Esophagus squamous epithelium (tissue), 5 donors: ENCODE measurements at places on chromosomes 12 and 14.

DNA sequence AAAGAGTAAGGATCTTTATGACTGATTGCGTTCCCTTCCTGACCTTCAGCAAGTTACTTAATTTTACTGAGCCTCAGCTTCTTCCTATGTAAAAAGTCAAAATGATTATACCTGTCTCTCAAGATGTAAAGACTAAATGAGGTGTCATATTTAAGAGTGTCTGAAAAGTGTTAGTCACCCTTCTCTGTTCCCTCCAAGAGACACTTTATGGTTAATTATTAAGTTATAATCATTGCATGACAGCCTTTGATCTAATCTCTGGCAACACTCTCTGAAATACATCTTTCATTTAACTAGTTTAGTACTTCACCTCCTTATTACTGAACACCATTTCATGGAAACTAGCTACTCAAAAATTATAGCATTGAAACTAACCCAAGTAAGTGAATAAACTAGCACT, 54.8 kb downstream of the BMAL2 start:
- DNase-seq, result no peak

DNA sequence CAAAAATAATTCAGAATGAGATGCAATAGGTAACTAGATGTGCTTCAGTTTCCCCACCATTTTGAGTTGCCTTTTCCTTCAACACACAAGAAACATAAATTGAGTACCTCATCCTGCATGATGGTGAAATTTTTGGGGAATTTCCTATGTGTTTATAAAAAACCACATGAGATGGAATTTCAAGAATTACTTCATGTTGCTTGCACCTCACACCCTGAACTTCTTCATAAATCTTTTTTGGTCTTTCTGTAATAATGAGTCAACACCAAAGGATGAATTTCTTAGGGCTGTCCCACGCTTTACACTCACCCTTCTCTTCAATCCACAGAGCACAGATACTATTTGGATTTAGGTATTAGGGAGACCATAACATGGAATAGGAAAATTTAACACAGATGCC, 22.6 kb upstream of the LUM start:
- DNase-seq, result no peak

DNA sequence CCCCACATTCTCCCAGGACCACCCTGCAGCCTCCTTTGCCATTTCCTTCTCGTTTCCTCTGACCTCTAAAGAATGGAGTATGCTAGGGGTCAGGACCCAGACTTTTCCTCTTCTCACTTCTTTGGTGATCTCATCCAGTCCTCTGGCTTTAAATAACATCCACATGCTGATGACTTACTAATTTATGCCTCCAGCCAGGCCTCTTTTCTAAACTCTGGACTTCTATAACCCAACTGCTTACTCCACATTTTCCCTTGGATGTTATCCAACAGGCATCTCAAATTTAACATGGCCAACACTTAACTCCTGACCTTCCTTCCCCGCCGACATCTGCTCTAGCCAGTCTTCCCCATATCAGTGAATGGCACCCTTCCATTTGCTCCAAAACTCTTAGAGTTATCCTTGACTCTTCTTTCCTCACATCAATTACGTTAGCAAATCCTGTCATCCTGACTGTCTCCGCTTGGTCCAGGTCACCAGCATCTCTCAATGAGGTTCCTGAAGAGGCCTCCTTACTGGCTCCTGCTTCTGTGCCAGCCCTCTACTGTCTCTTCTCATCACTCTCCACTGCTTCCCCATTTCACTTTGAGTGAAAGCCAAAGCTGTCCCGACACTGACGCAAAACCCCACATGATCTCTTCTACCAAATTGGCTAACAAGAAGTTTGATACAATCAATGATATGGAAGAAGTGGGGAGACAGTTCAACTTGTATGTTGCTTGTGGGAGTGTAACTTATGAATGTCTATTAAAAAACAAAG, 42.7 kb downstream of the TMBIM6 start:
- DNase-seq, result no peak

GRCh38 chr14:50062438-50063085, 53.8 kb downstream of the VCPKMT start:
- DNase-seq, result peak; percentile 33

DNA sequence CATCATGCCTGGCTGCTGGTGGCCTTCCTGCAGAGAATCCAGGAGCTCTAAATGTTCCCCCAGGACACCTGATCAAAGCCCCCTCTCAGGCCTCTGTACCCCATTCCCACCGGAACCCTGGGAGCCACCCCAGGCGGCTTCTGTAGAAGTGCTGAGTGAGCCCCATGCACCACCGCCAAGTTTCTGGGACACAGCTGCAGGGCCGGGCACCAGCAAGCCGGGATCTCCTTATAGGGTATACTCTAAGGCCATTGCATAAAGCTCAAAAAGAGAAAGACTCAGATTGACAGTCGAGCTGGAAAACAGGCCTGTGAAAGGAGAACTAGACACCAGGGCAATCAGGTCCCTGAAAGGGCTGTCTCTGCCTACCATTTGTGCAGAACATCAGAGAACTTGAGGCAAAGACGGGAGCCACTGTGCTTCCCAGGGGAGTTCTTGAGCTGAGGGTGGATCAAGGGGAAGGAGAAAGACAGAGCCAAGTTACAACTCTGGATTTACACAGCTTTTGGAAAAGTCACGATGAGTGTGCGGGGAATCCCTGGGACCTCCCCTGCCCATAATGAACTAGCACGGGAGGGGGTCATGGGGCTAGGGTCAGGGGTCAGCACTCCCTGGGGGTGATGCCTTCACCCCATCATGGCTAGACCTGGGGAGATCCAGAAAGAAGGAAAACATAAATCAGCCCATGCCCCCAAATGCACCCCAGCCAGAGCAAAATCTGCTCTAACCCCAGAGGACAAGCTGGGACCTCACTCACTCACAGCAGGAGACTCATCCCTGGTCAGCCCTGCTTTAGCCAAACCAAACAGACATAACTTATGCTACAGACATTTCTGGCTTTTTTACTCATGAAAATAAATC, 51.1 kb downstream of the ITPK1 start:
- no peak for DNase-seq

DNA sequence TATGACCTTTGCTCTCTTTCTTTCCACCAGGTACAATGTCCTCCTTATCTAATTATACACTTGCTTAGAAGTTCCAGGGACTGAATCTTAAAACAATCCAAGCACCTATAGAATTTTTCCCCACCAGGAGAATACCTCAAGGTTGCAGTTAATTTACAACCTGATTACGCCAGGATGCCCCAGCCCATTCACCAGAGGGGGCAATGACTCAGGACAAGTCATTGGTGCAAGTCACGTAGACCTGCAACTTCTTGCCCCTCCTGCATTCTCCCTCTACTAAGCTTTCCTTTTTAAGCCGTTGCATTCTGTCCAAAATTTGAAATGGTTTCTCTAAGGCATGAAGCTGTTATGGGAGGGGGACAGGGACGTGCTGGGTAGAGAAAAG, 111.1 kb upstream of the SCAF11 start:
- DNase-seq, result no peak

GRCh38 chr12:93152617-93153016, 223.5 kb upstream of the EEA1 start:
- DNase-seq, result no peak

DNA sequence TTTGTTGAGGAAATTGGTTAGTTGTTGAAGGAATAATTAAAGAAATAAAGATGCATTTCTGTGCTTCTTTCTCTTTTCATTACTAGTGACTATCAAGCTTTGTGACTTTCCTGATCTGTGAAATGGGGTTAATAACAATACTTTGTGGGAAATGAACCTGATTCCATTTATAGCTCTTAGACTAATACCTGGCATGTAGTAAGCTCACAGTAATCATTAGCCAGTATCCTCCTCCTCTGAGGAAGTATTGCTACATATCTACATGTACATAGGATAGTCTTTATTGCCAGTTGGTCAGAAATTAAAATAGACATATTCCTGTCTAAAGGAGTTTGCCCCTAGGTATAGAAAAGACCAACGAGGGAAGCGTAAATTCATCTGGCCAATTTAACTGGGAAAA, 1.8 kb upstream of the CCDC198 start:
- no peak for DNase-seq

DNA sequence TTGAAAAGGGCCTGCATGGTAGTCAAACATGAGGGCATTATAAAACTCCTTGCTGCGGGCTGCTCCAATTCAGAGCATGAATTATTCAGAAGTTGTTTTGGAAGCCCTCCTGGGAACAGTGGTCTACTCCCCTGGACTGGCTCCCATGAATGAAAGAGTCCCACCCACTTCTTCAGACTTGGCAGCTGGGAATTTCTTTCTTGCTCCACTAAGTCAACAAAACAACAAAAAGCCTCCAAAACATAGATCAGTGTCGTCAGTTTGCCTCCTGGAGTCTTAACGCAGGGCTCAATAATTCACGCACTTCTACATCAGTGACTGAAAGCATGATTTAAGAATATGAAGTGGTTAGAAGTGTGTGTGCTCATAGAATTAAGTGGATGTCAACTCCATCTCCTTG, 37.9 kb downstream of the AKAP6 start:
- DNase-seq, result no peak

GRCh38 chr12:5201554-5202218, 158.0 kb downstream of the KCNA5 start:
- DNase-seq, result no peak

- no peak for DNase-seq
These were observed 4.3 kb upstream of the MMP19 start for GRCh38 chr12:55847033-55847432.

GRCh38 chr14:74364271-74364880, 16.1 kb downstream of the VRTN start:
- no peak for DNase-seq

- no peak for DNase-seq
These were observed 124.8 kb upstream of the WSCD2 start for GRCh38 chr12:108004319-108004718.

- DNase-seq, result no peak
These were observed 210.4 kb downstream of the DPY19L2 start for GRCh38 chr12:63457857-63458256.

GRCh38 chr14:59360923-59361794, 104.0 kb downstream of the GPR135 start:
- no peak for DNase-seq

DNA sequence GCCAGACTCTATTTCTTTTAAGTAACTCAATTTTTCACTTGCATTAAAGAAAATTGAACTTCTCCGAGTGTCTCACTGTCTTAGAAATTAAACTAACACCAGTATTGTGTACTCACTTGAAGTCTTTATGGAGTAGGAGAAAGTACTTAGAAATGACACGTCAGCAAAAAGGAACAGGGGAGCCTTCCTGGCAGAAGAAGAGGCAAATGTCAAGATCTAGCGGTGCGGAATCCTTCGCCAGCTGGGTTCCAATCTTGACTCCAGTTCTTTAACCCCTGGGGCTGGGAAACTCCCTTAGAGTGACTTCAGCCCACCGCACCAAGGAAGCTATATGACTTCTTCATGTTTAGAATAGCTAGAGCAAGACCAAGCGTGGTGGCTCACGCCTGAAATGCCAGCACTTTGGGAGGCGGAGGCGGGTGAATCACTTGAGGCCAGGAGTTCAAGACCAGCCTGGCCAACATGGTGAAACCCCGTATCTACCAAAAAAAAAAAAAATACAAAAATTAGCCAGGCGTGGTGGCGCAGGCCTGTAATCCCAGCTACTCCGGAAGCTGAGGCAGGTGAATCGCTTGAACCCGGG, 34.4 kb downstream of the WBP11 start:
- no peak for DNase-seq

DNA sequence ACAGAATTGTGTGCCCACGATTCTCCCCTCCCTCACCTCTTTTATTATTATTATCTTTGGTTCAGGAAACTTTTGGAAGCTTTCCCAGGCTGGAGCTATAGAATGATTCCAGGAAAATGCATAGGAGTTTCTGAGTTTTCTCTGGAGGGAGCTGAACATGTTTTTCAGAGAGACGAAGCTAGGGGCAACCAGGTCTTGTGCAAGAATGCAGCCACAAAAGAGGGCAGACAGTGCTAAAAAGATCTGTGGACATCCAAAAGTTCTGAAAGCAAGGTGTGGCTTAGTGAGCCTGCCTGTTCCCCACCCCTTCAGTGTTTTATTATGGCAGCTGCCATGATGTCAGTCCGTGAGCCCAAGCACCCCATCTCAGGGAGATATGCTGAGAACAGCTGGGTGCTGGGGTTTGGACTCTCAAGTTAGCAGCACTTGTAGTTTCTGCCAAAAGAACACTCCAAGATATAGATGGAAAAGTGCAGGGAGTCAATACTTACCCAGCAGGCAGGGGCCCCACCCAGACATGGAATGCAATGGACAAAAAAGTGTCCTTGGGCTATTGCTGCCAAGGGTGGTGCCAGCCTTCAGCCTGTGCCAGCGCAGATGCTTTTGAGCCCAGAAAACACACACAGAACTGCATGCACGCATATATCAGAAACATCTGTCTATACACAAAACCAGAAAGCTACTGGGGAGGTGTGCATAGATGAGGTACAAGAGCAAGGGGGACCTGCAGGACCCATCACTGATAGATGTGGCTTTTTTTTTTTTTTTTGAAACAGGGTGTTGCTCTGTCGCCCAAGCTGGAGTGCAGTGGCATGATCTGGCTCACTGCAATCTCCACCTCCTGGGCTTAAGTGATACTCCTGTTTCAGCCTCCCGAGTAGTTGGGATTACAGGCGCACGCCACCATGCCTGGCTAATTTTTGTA, 17.0 kb upstream of the IRF2BPL start:
- DNase-seq, result no peak

DNA sequence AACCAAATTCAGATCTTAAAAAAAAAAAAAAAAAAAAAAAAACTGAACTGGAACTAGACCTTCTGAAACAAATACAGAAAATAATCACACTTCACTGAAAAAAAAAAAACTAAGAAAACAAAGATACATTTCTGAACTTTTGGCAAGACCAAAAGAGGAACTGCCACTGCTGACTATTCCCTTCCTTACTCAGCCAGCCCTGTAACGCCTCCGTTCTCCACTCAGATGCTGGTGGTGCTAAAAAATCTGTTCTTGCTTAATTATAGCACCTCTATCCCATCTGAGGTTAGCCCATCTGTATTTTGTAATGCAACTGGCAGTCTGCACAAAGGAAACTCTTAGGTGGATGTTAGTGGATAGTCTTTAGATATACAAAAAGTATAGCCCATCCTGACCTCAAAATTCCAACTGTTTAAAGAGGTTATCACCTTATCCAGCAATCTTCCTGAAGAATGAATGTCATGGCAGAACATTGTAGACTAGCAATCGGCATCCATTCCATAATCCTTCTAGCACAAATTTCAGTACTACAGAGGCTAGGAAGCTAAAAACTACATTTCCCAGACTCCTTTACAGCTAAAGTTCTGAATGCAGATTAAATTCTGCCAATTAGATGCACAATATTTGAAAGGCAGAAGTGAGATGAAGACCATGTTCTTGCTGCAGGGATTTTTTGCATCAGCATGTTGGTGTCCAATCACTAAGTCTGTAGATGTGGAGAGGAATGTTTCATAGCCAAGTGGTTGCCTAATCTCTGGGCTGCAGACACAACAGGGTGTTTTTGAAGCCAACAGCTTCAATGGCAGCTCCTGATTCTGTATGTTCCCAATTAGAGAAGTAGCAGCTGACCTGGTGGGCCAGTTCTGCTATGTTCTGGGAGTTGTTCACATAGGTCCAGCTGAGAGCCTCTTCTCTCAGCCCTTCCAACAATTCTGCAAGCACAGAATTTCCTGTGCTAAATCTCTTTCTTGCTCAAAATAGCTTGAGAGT, 5.7 kb downstream of the MAP3K9 start:
- no peak for DNase-seq
